ENCODE measurements at places on chromosomes 3 and 15.

- peak; percentile 86 for DNase-seq
Observed at GRCh38 chr15:50880651-50881114, 27.8 kb upstream of the AP4E1 start.

GRCh38 chr15:35120173-35120572, 35.1 kb upstream of the NANOGP8 start:
- DNase-seq, result no peak

DNA sequence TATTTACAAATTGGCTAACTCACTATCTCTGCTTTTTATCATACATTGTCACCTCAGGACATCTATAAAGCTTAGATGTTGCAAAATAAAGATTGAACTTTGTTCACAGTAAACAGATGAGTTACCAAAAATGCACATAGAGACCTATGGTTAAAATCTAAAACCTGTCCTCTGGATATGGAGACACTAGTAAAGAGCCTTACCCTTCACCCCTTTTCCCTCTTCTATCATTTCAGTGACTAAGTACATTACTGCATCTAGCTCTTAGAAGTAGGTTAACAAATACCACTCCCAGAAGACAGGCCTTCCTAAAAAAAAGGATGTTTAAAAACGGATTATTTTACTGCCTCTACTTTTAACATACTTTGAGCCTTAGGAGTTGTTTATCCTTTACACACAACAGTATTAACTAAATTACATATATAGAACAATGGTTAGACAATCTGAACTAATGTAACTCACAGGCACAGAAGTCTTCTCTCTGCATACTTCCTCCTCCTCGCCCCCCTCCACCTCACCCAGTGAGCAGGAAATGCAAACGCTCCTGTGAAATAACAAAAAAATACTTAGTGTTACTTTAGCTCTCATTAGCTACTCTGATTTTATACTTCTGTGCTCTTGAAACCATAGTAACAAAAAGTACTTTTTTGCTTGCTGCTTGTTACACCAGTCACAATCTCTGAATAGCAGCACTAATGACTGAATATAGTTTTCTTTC, 23.3 kb downstream of the IREB2 start:
- no peak for DNase-seq

DNA sequence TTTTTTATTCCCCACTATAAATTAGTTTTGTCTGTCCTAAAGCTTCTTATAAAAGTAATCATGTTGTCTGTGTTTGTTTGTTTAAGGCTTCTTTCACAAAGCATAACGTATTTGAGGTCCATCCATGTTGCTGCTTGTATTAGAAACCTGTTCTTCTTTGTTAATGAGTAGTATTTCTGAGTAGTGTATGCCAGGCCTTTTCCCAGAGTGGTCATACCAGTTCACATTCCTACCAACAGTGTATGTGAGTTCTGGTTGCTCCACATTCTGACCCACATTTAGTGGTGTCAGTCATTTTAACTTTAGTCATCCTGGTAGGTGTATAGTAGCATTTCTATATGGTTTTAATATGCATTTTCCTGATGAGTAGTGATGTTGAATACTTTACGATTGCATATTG, 98.6 kb downstream of the NEO1 start:
- no peak for DNase-seq

DNA sequence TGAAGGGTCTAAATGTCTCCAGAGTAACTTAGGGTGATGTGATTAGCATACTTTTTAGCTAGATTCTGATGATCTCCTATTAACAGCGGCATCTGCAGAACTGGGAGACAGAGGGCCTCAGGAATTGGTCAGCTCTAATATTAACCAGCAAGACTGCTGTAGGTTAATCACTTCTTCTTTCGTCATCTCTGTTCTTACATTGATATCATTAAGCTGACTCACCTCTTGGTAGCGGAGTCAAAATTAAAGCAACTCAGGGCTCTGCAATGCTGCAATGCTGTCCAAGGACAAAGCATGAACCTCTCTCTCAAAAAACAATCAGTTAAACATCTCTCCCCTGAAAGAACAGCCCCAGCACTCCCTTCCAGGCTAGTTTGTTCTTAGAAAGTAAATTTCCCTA, 57.5 kb upstream of the TRA2B start:
- peak; percentile 94 for DNase-seq

- peak; percentile 19 for DNase-seq
Observed at GRCh38 chr3:171791692-171792076, 18.6 kb downstream of the PLD1 start.

DNA sequence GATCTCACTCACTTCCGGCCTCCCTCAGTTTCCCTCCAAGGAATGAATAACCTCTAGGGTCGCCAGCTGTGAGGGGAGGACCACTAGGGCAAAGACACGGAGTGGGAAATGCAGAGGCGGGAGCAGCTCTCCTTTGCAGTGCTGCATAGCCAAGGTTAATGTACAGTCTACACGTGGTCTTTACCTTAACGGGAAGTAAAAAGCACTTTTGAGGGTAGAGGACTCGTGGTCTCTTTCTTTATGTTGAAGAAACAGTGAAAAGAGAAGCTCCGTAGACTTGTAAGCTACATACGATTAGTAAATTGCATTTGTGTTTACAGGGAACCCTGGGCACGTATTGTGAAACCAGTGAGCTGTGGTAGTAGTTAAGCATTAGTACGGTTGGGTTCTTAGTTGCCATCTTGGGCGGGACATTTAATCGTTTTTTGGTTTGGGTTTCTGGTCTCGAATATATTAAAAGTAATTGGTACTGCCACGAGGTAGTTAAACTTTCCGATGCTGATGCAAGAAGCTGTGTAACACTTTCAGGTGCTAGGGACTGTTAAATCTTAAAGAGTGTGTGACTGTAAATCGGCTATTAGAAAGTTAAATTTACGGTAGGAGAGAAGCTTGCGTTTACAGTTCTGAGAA, 828 bp downstream of the U2SURP start:
- DNase-seq, result peak; percentile 68

DNA sequence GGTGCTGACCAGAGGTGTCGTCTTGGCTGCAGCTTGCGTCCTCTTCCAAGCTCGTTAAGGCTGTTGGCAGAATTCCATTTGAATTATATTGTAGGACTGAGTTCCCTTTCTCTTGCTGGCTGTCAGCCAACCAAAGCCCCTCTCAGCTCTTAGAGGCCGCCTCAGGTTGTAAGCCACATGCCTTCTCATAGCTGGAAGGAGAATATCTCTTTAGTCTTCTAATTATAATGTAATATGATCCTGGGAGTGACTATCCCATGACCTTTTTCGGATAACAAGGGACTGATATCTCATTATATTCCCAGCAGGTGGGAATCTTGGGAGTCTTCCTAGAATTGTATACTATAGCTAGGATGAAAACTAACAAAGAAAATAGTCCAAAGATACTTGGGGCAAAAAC, 4.8 kb downstream of the SCG5 start:
- no peak for DNase-seq

DNA sequence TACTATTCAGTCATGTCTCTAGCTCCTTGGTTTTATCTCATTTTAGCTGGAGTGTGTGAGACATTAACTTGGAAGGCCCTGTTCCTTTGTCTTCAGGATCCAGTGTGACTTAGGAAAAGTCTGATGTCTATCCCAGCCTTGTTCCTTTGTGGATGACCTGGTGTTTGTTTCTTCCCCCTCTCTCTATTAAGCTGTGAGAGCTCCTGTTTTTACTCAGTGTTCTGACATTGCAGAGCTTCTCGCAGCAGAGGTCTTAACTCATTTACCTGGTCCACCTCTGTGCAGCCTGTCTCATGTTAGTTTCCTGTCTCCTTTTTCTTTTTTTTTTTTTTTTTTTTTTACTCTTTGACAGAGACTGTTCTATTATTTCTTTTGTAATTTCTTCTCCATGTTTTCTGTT, 43.1 kb downstream of the KLF13 start:
- DNase-seq, result no peak

DNA sequence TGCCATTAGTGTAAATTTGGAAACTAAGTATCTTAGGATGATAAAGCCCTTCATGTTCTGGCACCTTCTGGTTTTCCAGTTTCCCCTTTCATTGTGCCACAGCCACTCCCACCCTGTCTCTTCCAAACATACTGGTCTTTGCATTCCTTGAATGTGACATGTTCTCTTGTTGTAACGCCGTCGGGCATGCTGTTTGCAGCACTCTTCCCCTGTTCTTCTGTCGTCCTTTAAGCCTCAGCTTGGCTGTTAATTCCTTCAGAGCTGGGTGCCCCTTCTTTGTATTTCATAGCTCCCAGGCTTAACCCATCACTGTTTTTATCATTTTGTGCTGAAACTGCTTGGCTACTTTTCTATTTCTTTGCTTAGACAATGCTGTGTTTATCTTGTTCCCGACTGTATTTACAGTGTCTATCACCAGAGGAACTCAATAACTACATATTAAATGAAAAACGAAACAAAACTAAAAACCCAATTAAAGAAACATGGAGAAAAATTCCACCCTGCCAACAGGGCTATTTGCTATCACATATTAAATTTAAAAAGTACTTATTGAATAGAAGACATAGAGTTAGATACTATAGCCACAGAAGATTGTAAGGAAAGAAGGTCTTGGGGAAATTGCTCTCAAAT, 95.4 kb upstream of the KCNAB1 start:
- peak; percentile 61 for DNase-seq

DNA sequence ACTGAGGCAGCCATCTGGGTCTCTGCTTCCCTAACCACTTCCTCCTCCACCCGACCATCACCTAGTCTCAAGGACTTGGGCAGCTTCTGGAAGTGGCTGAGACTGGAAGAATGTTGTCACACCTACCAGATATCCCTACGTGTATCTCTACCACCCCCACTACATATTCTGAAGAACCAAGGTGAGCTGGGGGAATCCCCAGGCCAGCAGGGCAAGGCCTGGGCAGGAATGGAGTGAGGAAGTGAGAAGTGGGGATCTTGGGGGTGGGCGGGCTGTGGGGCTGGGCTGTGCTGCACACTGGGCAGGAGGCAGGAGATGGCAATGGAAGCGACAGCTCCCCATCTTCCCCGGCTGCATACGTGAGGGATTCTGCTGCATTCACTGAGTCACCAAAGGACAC, 17.5 kb upstream of the ALDH1A3 start:
- DNase-seq, result no peak

- no peak for DNase-seq
Observed at GRCh38 chr3:55911266-55911665, 424.2 kb upstream of the WNT5A start.

DNA sequence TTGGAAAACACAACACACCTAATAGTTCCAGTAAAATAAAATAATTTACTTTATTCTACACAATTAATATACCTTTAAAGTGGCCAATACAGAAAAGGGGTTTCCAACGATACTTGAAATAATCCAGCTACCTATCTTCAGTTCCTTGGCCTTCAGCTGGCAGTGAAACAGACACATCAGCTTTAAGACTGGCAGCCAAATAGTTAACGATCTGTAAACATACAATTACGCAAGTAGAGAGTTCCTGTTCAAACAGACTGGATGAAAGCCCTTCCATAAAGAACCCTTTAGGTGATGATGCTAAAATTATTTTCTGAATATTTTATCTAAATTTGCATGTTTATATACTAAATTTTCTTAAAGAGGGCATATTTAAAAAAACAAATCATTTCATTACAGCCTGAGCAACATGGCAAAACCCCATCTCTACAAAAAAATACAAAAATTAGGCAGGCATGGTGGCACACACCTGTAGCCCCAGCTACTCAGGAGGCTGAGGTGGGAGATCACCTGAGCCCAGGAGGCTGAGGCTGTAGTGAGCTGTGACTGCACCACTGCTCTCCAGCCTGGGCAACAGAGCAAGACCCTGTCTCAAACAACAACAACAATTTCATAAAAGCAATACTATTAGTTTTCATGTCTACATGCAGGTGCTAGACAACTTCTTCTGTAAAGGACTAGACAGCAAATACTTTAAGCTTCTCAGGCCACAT, 12.9 kb downstream of the DYNC1LI1 start:
- no peak for DNase-seq

DNA sequence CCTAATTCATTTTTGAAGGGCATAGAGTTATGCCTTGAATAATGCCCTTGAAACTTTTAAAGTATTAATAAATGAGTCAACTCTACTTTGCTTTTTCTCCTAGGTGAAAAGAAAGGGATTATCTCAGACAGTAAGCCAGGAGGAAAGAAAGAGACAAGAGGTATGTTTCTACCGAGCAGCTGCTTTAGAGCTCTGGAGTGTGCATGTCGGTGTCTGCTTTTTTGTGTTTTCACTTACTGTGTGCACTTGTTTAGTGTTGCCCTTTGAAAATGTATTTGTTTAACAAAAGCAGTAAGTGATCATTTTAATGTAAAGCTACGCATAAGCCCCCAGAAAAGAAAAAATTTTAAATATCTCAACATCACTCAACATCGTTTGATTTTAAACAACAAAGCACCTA, 28.1 kb downstream of the ARHGEF26 start:
- no peak for DNase-seq

- DNase-seq, result no peak
Observed at GRCh38 chr15:78976691-78977090, 31.8 kb upstream of the CTSH start.

- DNase-seq, result no peak
Observed at GRCh38 chr15:93656041-93656440, 567.0 kb upstream of the RGMA start.

GRCh38 chr3:8365541-8365940, 136.1 kb upstream of the LMCD1 start:
- DNase-seq, result no peak

DNA sequence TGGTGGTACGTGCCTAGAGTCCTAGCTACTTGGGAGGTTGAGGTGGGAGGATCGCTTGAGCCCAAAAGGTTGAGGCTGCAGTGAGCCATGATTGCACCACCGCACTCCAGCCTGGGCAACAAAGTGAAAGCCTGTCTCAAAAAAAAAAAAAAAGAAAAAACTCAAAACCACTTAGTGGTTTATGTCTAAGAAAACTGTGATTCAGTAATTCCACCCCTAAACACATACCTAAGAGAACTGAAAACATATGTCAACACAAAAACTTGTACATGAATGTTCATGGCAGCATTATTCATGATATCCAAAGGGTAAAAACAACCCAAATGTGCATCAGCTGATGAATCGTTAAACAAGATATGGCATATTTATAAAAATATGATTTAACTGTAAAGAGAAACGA, 14.3 kb downstream of the SPG21 start:
- DNase-seq, result peak; percentile 50

DNA sequence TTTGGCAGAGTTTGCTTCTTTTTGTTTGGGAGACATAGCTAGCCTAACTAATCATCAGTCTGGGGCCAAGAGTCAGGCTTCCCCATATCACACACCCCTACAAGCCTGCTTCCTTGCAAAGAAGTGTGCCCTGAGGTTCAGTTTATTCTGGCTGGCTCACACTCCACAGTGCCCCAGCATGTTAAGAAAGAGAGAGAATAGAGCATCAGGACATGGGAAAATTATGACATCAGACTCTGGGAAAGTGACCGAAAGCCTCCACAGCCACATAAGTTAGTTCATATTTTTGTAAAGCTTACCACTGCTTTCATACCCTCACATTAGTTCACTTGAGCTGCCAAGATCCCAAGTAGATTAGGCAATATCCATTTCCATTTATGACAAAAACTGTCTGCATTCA, 63.0 kb upstream of the CFAP161 start:
- peak; percentile 66 for DNase-seq

All from GM23248 (cell line).